ENCODE measurements at places on chromosomes 11 and 22.

DNA sequence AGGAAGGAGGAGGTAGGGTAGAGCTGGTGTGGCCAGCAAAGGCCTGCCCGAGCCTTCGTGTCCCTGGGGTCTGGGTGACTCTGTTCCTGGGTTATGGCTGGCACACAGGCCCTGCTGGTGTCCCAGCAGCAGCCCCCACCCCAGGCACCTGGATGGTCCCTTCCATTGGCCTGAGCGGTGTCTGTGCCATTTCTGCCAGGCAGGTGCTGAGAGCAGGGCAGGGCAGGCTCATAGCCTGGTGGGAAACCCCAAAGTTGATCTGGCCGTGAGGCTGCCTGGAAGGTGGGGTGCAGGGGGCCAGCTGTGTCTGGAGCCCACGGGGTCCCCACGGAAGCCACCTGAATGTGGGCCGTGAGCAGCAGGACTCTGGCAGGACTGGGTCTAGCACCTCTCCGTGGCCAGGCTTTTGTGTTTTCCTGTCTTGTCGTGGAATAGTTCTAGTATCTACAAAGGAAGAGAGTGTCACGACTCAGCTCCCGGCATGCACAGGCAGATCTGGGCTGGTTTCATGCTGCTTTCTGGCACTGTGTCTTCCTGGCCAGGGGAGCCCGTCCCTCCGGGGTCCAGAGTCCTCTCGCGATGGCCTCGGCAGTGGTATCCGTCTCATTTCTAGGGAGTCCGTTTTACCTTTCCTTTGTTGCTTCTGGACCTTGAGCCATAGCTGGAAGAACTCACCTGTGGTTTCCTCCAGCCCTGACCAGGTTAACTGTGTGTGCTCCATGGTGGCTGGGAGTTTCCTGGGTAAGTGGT lies 83.7 kb downstream of the KCNQ1 start:
- DNase-seq = no peak

DNA sequence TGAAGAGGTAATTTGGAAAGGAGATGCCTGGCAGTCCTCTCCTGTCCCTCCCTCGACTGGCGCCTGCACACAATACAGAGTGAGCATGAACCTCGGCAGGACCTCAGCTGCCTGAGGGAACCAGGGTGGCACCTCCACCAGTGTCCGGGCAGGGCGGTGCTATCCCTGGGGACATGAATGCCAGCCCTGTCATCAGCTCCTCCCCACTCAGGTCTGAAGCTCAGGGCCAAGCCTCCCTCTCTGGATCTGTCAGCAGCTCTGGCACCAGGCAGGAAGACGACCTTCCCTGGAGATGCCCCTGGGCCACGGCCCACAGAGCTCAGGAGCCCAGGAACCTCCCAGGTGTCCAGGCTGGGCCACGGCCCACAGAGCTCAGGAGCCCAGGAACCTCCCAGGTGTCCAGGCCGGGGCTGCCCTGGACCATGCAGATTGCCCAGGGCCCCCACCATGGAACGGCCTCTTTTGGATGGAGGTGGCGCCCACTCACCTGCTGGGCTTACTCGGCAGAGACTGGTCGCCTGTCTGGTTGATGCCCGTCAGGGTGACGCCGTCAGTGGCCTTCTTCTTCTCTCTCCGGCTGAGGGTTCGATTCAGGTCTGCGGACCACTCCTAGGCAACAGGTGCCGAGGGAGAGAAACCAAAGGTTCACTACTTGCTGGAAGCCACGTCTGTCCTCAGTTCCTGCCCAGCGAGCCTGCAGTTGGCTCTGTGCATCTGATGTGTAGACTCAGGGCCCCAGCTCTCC lies 21.7 kb upstream of the ARFGAP3 start:
- no peak for DNase-seq

GRCh38 chr11:103806130-103806895 lies 230.1 kb upstream of the DDI1 start:
- DNase-seq = no peak

- DNase-seq = no peak
Observed at GRCh38 chr11:100883830-100884229, 196.7 kb downstream of the ARHGAP42 start.

DNA sequence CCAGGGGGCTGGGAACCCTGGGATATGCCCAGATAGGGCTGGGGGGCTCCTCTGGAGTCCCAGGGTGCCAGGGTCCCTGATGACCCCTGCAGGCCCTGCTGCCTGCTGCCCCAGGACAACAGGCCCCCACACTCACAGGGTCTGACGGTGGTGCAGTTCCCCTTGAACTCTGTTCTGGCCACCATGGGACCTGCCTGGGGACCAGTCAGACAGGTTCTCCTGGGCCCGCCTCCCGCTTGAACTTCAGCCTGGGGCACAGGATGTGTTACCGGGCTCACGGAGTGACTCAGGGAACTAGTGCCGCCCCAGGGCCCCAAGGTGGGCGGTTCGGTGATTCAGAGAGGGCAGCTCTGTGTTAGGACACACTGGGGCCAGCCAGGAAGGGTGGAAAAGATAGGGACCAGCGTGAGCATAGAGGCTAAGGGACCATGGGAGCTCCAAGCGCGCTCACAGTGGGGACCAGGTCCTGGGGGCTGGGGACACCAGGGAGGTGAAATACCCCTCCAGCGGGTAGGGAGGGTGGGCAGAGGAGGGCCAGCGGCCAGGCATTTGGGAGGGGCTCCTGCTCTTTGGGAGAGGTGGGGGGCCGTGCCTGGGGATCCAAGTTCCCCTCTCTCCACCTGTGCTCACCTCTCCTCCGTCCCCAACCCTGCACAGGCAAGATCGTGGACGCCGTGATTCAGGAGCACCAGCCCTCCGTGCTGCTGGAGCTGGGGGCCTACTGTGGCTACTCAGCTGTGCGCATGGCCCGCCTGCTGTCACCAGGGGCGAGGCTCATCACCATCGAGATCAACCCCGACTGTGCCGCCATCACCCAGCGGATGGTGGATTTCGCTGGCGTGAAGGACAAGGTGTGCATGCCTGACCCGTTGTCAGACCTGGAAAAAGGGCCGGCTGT lies 21.5 kb upstream of the TXNRD2 start:
- DNase-seq = no peak

DNA sequence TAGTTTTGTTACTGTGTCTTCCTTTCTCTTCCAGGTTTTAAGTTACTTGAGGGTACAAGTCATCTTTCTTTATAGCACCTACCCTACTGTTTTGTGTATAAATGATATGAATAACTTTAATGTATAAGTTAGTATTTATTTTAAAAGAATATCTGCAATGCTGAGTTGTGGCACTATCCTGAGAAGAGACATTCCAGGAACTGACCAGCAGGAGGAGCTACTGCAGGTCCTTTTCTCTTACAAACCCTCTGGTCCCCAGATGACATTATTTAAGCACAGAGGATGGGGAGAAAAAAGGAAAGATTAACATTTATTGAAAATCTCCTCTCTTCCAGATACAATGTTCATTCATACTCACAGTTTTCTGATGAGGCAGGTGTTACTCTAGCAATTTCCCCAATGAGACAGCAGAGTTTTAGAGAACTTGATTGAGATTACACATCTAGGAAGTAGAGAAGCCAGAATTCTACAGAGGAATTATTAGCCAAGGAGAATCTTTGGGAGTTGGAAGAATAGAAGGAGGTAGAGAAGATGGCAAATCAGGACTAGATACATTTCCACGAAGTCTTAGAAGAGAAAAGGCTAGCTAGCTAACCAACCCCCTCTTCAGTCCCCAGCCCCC lies 541.2 kb upstream of the API5 start:
- no peak for DNase-seq

- DNase-seq = no peak
Observed at GRCh38 chr22:38046070-38046748, 11.0 kb upstream of the PICK1 start.

DNA sequence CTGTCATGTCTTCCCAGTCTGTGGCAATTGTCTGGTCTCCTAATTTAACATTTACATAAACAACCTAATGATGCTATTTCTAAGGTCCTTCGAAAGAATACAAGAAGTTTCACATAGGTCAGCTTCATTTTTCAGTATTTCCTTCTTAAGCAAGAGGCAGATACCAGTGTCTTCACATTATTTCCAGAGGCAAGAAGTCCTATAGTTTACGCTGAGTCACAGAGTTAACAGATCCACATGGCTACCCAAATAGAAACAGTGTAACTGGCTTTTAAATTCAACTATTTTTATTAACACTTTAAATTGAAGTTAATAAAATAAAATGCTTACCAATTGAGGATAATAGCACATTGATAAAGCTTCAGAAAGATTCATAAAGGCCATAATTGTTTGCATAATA lies 10.9 kb downstream of the PRRG4 start:
- DNase-seq = no peak

GRCh38 chr22:24563246-24563645 lies 7.4 kb downstream of the SNRPD3 start:
- no peak for DNase-seq

DNA sequence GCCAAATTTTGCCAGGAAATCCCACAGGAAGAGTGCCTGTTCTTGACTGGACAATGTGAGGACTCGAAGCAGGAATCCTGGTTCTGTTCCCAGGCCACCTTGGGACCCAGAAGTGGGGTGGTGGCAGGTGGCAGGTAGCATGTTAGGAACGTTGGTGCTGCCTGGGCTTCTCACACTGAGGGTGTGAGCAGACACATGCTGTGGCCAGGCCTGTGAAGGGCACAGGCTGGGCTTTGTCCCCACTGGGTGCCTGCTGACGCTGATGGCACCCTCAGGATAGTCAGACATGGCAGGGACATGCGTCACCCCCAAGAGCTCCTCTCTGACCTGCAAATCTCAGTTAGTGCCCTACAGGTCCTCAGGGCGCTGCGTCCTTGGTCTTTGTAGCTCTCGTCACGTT lies 21.1 kb upstream of the NECTIN1 start:
- no peak for DNase-seq

GRCh38 chr22:19880786-19881569 lies 26.3 kb upstream of the GNB1L start:
- no peak for DNase-seq

DNA sequence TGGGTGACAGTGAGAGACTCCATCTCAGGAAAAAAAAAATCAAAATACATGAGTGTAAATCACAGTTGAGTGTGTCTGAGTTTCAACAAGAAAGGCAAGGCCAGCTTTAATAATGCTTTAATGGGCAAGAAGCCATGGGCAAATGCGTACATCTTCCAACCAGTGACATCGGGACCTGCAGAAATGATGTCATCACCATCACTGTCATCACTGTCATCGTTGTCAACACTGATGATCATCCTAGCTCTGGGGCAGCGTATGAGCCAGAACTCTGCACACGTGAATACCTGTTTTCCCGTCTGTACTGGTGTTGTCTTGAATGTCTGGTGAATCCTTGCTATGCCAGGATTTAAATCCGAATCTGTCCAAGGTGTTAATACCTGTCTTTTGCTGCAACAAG lies 712.5 kb downstream of the BRD1 start:
- no peak for DNase-seq

- DNase-seq = no peak
Observed at GRCh38 chr11:15864026-15864805, 492.1 kb downstream of the SOX6 start.

GRCh38 chr11:31913985-31914384 lies 102.9 kb upstream of the PAX6 start:
- no peak for DNase-seq

DNA sequence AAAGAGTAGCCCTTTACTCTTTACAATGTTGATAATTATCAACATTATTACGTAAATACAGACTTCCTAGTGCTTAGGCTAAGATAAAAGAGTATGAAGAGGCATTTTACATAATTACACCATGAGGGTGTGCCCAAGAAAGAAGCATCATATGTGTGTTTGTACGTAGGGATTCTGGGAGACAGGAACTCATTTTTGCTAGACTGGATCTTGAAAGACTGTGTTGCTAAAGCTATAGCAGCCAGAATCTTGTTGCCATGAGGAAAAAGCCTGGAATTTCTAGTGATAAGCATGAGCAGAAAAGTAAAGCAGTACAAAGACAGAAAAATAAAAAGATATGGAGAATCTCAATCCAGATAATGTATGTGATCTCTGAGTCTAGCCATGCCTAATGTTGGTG lies 72.1 kb downstream of the JRKL start:
- no peak for DNase-seq

DNA sequence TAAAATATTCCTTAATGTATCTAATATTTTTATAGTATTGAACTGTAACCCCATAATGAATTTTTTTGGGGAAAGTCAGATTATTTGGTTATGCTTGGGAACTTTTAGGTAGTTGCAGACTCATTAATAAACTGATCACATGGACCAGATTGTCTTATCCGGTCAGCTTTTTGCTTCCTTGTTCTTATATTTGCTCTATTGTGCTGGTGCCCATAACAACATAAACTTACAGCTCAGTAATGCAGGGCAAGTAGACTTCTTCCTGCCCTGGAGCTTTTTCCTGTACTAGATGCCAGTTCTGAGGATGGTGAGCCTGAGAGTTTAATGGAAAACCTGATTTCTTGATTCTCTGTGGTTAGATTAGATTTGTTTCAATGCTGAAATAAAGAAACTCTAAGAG lies 53.2 kb downstream of the MTMR3 start:
- DNase-seq = no peak

- peak; percentile 100 for DNase-seq
Observed at GRCh38 chr11:9460322-9461062, at the start of gene ZNF143. Gene ZNF143 (plus strand): TSS chr11:9461012. CDS start chr11:9471309, 10,297 bp downstream.

- no peak for DNase-seq
Observed at GRCh38 chr11:108727665-108728064, 62.8 kb downstream of the DDX10 start.

DNA sequence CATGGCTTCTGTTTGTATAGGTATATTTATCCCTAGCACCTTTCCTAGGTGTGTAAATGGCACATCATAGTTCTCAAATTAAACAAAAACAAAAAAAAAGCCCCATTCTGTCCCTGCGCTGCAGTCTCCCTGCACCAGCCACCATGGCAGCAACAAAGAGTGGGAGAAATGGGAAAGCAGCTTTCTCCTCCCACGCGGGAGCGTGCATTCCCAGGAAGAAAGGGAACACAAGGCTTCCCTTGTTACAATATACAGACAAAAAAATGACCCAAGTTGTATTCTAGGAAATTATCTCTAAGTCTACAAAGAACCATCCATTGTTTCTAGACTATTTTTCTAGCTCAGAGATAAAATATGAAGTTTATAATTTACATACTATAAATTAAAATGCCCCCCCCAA lies 16.1 kb upstream of the TMPRSS5 start:
- no peak for DNase-seq

DNA sequence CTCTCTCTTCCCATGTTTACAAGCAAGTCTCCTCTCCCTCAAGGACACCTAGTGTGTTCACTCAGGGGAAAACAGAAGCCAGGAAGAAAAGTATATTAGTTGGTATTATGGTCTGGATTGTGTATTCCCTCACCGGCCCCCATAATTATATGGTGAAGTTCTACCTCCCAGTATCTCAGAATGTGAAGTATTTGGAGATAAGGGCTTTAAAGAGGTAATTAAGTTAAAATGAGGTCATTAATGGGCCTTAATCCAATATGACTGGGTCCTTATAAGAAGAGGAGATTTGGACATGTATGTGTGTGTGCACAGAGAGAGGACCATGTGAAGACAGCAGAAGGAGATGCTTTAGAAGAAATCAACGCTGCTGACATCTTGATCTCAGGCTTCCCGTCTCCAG lies 26.5 kb upstream of the THY1 start:
- DNase-seq = no peak

GRCh38 chr22:25716637-25717036 lies 25.4 kb upstream of the MYO18B start:
- no peak for DNase-seq

Measured in T-cell (primary cell).